ENCODE measurements at places on chromosomes 1 and 21. TPM values are rescaled to one million over a fixed set of nuclear protein-coding genes. Genes with fewer than 3 reads are reported as not detected.

Gene THBS3
- 24.4 TPM for total RNA-seq

Gene FAM78B
- 0.64 TPM for total RNA-seq

Gene TMEM269
- 0.13 TPM for total RNA-seq

Gene ADAM30
- not detected for total RNA-seq

Gene ANKRD45
- not detected for total RNA-seq

Gene CRB1
- total RNA-seq, result 0.05 TPM

Gene RNPEP
- total RNA-seq, result 46.2 TPM

Gene TLCD4
- total RNA-seq, result 6.5 TPM

Gene FALEC
- total RNA-seq, result 1.1 TPM

Gene KMO
- total RNA-seq, result not detected

Gene RPE65
- total RNA-seq, result not detected
